ENCODE measurements at places on chromosomes 3 and 15.
A peak's percentile ranks its signal among the peaks of the same experiment; 100 is the strongest.

DNA sequence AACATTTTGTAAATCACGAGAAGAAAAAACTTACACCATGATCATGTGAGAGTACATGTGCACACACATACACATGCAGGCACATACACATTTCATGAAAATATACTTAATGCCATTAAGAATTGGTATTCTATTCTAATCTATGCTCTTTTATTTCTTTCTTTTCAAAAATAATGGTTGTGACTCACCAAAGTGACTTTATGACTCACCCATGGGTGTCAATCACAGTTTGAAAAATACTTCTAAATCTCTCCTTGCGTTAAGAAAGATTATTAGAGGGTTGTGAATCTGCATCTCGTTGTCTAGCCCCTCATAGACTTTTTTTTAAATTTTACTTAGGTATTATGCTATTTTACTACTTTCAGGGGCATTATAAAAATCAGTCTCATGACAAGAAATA, 254.2 kb downstream of the TUSC7 start:
- DNase-seq: no peak

DNA sequence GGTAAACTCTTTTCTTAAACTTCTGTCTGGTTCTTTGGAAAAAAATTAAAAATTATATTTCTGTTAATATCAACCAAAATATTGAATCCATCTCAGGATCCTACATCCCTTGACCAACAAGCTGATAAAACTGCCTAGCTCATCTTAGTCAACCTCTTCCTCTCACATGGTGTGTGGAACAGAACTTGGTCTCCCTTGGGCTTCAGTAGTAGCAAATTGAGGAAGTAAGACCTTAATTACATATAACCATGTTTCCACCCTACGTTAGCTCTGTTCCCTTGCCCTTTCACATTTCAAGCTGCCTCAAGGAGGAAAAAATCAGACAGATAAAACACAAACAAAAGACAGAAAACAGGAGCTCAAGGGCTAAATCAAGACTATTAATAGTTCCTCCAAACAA, 116.4 kb downstream of the GREM1 start:
- DNase-seq: no peak

DNA sequence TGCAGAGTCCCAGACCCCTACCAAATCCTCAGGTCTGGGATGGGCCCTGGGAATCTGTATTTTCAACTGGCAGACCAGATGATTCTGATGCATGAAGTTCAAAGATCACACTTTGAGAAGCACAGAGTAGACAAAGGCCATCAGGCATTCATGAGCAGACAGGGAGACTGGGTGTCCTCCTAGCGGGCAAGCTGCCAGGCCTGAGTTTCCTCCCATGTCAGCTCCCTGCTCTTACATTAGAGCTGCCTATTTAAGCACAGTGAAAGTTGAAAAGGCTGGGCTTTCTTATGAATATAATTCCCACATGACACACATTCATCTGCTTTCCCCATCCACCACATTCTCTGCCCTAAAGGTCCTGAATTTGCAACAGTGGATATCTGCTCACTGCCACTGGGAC, 14.0 kb downstream of the CAPN3 start:
- DNase-seq: no peak

- no peak for DNase-seq
These were observed 74.0 kb upstream of the RARB start for GRCh38 chr3:25354071-25354470.

GRCh38 chr3:19065027-19065426, 83.3 kb upstream of the KCNH8 start:
- DNase-seq: no peak

DNA sequence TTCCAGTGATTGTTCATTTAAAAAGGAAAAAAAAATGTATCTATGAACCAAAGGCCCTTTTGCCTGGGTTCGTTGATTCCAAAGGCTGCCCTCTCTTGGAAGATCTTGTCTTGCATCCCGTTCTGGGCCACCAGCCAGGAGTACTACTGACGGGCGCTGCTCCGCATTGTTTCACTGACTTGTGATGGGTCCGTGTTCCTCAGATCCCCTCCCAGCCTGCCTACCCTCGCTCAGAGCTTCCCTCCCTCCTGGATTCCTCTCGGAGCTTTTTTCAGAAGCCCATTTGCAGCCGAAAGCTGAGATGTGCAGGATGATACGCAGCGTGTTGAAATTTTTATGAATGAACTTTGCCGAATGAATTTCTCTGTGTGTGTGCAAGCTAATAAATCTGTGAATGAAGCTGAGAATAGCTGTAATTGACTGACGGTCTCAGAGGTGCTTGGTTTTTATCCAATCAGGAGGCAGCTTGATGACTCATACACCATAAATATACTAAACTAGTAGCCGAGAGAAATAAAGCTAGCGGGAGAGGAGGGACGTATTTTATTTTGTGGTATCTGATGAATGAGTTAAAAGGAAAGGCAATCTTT, at the start of gene SHC4:
Gene SHC4 (minus strand): TSS at position 396 of the 590 bp plus-strand sequence. CDS start 904 bp downstream, outside the sequence.
- peak; percentile 28 for DNase-seq

- no peak for DNase-seq
These were observed 334.4 kb upstream of the TRIM42 start for GRCh38 chr3:140343211-140344081.

DNA sequence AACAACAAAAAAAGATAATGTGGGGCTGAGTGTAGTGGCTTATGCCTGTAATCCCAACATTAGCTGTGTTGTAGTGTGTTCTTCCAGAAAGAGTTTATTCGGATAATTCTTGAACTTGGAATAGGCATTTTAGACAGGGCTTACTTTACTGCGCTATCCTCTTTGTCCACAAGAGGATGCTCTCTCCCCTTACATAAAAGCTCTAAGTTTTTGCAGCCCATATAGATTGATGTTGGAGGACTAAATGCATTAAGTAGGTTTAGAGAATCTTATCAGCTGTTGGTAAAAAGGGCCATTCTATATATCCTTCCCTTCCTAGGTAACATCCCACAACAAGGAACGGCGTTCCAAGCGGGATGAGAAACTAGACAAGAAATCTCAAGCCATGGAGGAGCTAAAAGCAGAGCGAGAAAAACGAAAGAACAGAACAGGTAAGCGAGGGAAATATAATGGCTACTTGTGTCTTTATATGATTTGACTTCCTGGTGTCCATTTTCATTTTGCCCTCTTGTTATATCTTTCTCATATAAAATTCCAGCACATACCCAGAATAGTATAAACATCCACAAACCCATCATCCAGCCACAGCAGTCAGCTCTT, 27.8 kb upstream of the ITPKA start:
- no peak for DNase-seq

DNA sequence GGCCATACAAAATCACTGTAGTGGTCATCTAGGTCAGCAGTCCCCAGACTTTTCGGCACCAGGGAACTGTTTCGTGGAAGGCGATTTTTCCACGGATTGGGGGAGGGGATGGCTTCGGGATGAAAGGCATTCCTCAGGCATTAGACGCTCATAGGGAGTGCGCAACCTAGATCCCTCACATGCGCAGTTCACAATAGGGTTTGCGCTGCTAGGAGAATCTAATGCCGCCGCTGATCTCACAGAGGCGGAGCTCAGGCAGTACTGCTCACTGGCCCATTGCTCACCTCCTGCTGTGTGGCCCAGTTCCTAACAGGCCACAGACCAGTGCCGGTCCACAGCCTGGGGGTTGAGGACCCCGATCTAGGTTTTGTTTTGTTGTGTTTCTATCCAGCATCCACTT, 200.1 kb downstream of the SLC9A9 start:
- no peak for DNase-seq

DNA sequence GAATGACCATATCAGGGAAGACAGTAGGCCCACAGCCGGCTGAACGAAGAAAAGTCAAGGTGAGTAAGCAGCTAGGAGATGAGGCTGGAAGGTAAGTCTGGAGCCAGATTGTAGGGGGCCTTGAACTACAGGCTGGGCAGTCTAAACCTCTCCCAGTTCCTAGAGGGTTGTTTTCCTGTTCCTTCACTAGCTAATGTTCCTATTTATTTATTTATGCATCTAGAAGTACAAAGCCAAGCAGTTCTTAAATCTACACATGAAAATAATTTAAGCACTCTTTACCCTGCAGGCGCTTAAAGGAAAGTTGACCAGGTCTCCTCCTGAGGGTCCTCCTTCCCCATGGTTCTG, 3.7 kb downstream of the ACAA1 start:
- DNase-seq: no peak

DNA sequence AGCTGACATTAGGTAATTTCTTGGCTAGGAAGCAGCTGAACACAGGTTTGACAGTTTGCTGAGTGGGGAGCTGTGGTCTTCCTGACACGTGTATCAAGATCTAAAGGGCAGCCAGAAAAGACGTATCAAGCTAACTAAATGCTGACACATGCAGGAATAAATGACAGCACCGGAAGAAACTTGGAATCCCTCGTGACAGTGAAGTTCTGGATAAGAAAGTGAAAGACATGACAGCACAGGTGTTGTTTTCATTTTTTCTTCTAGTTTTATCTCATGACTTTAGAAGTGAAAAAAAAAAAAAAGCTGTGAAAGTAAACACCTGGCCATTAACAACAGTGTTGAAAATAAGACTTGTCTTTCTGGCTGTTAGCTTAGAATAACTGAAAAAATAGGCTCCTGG, 48.7 kb downstream of the FGF7 start:
- DNase-seq: no peak

GRCh38 chr3:77348244-77348855, 308.5 kb downstream of the ROBO2 start:
- DNase-seq: no peak

GRCh38 chr3:188202358-188203138, 48.6 kb downstream of the LPP start:
- no peak for DNase-seq

DNA sequence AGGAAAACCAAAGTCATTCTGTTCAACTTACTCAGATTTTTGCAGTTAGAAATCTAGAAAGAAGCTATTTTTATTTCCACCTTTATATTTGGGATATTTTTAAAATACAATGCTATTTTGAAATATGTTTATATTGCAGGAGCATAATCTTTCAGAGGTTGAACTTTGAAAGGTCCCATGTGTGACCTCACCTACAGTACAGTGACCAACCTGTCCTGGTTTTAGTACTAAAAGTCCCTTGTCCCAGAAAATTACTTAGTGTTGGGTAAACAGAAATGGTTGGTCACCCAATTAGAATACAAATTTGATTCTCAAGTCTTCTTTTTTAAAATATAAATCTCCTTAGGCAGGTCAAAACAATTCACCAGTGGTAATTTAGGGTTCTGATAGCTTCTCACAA, 141.6 kb upstream of the FRMD4B start:
- DNase-seq: no peak

DNA sequence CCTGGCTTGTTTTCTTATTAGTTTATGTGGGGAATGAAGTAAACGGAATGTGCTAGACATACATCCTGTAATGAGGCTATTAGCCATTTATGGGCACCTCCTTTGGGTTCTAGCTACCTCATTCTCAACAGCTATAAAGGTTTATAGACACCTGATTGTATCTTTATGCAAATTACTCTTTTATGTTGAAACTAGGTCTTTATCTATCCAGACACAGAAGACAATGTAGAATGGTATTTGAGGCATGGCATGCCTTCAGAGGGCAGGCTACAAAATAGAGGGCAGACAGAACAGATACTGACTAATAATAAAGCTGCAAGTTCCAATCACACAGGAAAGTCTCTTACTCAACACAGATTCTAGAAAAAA, 27.1 kb downstream of the TBC1D2B start:
- DNase-seq: no peak

DNA sequence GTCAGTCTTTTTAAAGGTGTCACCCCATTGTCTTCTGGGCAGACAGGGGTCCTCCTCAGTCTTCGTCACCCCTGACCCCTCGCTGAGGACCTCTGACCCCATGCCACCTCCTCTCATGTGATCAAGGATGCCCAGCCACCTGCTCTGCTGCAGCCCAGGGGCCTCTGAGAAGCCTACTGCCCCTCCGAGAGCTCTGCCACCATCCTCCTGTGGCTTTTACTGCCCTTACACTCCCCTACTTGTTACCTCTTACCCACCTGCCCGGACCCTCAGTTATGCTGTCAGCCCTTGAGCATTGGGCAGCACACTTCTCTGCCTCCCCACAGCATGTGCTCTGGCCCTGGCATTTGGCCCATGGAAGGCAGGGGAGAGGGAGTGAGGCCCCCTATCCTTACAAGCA, 123.2 kb downstream of the LRRK1 start:
- no peak for DNase-seq

GRCh38 chr3:153247331-153248330, 85.6 kb downstream of the RAP2B start:
- no peak for DNase-seq

- DNase-seq: no peak
These were observed 285.7 kb upstream of the MME start for GRCh38 chr3:154794391-154794790.

GRCh38 chr3:136105044-136105443, 91.1 kb downstream of the MSL2 start:
- DNase-seq: no peak

- no peak for DNase-seq
These were observed 16.5 kb downstream of the ARPP19 start for GRCh38 chr15:52552303-52552702.

DNA sequence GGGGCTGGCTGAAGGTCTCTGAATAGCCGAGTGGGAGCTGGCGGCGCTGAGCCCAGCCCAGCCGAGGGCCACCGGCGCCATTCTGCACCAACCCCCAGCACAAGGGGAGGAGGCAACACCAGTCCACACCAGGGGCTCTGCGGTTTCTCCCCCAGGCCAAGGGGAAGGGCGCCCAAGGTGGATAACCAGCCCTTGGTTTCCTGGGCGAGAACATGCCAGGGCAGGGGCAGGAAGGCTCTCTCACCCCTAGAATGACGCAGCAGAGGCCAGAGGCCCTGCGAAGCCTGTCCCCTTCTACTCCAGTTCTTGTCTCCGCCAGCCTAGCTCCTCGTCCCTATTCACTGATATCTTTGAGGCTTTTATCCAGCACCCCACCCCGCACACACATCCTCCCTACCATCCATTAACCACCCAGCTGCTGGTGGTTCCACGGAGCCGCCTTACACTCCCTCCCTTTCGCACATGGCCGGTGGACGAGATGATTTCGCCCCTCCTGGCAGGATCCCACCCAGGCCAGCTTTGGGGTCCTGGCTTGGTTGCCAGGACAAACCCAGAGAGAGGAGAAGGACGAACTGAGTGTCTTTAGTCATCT, 1.3 kb downstream of the RBPMS2 start:
- no peak for DNase-seq

GRCh38 chr3:153880493-153880892, 240.7 kb upstream of the ARHGEF26 start:
- no peak for DNase-seq

DNA sequence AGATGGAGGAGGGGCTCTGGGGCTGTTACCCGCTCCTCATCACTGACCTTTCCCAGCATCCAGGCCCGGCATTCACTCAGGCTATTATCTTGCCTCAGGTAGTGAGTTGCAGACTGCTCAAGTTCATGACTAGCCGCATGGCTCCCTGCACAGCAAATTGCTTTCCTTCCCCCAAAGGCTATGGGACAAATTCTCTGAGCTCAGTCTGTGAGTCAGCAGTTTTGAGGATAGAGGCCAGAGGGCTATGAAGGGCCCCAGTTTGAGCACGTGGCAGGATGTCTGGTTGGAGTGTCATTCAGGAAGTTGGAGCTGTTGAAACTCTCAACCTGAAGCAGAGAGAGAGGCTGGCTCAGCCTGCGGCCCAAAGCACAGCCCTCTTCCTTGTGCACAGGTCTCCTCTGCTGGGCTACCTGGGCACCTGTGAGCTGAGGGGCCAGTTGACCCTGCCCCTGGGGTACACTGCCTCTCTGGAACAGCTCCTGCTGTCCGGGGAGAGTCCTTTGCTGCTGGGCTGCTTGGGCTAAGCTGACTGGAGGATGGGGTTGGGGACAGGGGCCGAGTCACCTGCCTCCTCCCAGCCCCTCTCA, 7.9 kb downstream of the FAH start:
- DNase-seq: no peak
